ENCODE measurements at places on chromosomes 7 and 10.

GRCh38 chr7:121562259-121562658 is 166.2 kb upstream of the FAM3C start:
- DNase-seq: no peak

GRCh38 chr10:131810036-131810804 is 90.6 kb upstream of the PPP2R2D start:
- DNase-seq: no peak

GRCh38 chr7:39383136-39383535 is 183.1 kb upstream of the YAE1 start:
- DNase-seq: no peak

GRCh38 chr7:70094831-70095230 is 496.6 kb downstream of the AUTS2 start:
- no peak for DNase-seq

DNA sequence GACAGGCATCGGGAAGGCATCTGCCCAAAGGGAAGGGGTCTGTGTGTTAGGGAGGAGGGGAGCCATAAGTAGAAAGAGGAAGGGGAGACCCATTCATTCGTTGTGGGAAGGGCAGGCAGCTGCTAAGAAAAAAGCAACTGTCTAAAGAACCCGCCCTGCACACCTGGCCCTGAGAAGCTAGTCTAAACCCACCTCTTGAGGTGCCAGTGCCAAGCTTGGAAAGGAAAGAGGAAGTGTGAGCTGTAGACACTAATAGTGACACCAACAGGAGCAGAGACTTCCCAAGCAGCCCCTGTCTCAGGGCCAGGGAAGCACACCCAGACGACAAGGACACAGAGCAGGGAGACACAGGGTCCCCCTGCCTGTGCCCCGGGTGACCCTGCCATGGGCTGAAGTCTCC is 40.8 kb upstream of the PRSS58 start:
- no peak for DNase-seq

DNA sequence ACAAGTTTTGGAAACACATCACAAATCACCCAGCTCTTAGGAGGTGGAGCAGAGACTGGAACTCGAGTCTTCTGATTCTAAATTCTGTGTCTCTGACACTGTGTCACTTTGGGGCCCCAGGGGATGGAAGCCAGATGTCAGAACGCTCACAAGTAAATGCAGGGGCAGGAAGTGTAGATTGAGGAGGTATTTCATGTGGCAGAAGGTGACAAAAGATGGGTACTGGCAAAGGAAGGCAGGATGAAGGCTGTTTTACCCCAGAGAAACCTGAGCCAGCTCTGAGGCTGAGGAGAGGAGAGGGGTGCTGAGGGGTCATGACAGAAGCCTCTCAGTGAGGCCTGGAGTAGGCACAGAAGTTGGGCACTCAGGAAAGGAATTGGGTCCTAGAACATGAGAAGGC is 6.0 kb upstream of the PURB start:
- no peak for DNase-seq

DNA sequence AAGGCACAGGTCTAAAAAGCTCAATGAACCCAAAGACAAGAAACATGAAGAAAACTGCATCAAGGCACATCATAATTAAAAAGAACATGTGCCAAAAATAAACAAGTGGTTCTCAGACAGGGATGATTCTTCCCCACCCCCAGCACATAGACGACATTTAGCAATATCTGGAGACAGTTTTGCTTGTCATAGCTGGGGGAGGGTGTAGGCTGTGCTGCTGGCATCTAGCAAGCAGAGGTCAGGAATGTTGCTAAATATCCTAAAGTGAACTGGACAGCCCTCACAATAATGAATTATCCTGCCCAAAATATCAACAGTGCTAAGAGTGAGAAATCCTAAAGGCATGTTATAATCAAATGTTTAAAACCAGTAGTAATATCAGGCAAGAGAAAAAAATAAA is 122.6 kb downstream of the MICU1 start:
- no peak for DNase-seq

- no peak for DNase-seq
Measured at GRCh38 chr10:124174673-124175645, 81.6 kb upstream of the CHST15 start.

GRCh38 chr10:131092876-131093275 is 218.6 kb downstream of the TCERG1L start:
- no peak for DNase-seq

GRCh38 chr7:97770850-97771249 is 39.0 kb downstream of the TAC1 start:
- DNase-seq: no peak

DNA sequence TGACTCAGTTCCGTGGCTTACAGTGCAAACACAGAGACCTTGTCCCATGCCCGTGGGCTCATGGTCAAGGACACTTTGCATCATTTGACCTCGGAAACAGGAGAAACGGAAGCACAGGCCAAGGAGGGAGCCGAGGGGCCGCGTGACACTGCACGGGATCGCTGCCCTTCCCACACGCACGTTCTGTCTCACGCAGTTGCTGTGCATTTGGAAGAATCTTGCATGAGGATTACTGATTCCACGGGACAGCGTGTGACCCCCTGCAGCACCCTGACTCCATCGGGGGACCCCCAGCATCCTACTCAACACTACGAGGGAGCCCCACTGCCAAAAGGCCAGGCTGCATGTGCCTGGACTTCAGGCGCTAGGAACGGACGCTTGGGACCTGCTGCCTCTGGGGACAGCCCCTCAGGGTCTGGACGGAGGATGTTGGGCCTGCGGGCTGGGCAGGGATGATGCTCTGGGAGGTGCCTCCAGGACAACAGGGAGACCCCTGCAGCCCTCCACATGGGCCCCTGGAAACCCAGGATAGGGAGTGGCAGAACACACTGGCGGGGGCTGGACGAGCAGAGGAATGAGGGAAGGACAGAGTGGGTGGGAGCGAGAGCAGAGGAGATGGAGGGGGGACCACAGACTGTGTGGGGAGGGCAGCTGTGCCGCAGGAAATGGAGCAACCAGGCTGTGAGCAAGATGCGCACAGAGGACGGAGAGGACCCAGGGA is 222.2 kb downstream of the DNAJB6 start:
- DNase-seq: no peak

DNA sequence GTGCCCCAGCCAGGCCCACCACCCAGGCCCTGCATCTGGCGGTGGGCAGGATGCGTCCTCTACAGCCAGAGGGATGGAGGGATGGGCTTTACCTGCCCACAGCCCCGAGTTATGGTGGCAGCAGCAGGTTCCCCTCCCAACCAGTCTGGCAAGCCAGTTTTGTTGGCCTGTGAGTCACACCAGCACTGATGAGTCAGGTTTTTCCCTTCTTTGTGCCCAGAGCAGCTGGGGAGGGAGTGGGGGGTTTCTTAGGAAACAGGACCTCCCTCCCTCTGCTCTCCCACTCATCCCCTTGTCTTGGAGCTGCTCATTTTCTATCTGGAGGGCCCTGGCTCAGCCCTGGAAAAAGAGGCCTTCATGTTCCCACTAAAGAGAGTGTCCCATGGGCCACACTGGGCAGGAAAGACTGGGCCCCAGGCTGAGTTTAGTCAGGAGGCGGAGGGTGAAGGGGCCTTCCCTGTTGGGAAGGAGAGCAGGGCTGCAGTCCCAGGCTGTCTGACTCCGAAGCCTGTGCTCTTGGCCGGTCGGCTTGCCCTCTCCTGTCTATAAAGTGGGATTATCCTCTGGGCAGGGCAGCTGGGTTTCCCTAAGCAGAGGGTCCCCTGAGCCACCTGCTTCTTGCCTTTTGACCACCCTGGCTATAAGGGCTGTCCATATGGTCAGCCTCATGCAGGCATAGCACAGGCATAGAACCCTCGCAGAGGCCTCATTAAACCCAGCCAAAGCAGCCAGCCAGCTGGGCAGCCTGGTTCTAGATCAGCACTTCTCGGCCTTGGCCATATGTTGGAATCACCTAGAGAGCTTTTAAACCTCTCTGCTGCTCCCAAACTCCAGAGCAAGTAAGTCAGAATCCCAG is 30.2 kb upstream of the ANKRD2 start:
- no peak for DNase-seq

GRCh38 chr10:114821915-114822443 is 399 bp downstream of the FHIP2A start:
- no peak for DNase-seq

GRCh38 chr7:39674406-39674805 is 51.0 kb downstream of the RALA start:
- no peak for DNase-seq

DNA sequence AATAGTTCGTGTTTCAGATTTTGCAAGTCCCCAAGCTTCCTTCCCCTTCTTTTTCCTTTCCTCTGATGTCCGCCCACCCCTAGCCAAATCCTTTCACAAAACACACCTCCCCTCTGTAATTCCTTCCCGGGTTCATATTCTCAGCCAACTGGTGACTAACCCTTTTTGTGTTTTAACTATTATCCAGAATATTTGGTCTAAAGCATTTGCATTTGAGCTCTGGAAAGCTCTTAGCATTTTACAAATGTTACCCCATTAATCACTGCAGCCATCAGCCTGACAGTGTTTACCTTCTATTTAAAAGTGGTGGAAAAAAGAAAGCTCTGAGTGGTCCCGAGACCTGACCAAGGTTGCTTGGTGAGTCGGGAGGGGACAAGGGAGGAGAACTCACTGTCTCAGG is 139.0 kb downstream of the CREB5 start:
- no peak for DNase-seq

DNA sequence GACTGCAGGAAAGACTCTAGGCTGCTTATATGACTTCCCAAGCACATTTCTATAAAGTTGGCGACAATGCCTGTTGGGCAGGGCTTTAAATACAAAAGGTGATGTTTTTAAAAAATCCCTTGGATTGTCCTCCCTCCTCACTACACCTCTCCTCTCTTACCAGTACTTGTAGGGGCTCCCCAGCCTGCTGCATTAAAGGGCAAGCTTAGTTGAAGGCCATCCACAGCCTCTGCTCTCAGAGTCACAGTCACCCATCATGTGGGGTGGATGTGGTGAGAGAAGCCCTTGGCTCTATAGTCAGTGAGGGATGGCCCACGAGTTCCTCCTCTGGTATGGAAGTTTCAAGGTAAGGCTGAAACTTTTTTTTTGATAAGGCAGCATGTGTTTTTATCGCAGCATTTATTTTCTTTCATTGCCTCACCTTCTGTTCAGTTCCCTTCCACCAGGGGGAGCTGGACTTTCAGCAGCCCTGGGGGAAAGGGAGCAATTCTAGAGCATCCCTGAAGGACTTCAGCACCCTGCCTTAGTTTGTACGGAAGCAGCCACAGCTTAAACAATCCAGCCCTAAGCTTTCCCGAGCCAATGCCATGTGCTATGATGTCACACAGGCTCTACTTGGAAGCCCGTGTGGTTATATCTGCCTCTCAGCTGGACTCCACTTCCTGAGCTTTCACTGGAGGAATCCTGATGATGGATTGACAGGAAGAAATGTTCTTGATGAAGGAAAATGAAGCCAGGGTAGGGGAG is 131.9 kb downstream of the CALCR start:
- DNase-seq: no peak

- no peak for DNase-seq
Measured at GRCh38 chr7:22969010-22969431, 44.9 kb downstream of the HYCC1 start.

GRCh38 chr10:91944880-91945630 is 21.5 kb downstream of the BTAF1 start:
- no peak for DNase-seq

DNA sequence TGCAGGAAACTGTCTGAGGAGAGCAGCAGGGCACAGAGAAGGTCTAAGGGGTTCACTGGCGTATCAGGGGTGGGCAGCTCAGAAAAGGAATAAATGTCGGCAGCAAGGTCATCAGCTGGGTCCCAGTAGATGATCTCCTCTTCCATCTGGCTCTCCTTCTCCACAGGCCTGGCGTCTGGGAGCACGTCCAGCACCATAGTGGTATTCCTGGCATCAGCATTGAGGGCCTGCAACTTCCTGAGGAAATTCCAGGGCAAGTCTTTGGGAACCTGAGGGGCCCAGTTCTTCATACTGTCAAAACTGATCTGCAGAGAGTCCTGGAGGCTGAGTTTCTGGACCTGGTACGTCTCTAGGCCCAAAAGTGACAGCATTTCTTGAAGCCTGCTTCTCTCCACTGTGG is 9.6 kb upstream of the MRPS24 start:
- DNase-seq: no peak

GRCh38 chr7:12961910-12962480 is 274.6 kb downstream of the ARL4A start:
- DNase-seq: no peak

- no peak for DNase-seq
Measured at GRCh38 chr7:44307301-44307900, 18.0 kb downstream of the CAMK2B start.

GRCh38 chr7:141550386-141551093 is 670 bp upstream of the AGK start:
- no peak for DNase-seq

- DNase-seq: no peak
Measured at GRCh38 chr7:142012825-142013511, 17.3 kb downstream of the MGAM start.

- DNase-seq: no peak
Measured at GRCh38 chr7:117682681-117683385, 190.4 kb downstream of the CTTNBP2 start.

DNA sequence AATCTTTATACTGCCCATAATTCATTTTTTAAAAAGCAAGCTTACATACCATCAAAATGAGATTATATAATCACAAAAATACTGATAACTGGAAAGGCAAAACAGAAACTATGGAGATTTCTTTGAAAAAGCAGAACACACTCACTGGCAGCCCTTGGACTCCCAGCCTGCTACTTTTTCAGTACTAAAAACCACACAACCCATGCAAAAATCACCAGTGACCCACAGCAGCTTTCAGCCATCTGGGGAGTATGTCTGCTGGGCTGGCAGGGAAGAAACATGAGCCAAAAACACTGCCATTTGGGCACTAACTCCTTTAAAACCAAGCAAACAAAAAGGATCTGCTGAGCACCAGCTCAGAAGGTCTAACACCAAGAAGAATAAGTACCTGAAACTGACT is 80.0 kb upstream of the DDC start:
- no peak for DNase-seq

GRCh38 chr10:35561715-35562114 is 43.4 kb upstream of the GJD4 start:
- no peak for DNase-seq

- no peak for DNase-seq
Measured at GRCh38 chr7:143043391-143043790, 8.8 kb upstream of the OR6V1 start.

DNA sequence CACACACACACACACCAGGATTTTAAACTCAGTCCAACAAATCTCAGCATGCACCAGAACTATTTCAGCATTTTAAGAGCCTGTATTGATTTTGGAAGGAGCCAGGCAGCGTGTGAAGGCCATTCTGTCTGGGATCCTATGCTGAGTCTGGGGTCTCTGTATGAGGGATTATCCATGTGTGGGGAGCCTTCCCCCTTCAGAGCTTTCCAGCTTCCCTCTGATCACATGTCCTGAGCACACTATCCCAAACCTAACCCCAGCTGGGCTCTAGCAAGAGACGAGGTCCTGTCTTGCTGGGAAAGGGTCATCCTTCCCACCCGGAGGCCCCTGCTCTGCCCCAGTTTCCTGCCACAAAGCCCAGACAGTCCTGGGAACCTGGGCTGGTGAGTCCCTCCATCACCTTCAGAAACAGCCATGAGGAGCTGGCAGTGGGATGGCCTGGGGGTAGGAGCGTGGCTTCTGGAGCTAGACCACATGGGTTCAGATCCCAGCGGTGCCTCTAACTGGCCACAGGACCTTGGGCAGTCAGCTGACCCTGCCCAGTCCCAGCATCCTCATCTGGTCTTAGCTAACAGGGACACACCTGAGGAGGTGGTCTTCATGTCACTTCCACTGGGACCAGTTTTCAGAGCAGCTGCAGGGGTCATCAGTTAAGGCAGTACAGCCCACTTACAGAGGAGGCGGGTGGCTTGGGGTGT is 79.6 kb upstream of the RET start:
- DNase-seq: no peak

Data from stimulated activated CD4-positive, alpha-beta T cell treated with anti-CD3 and anti-CD28 coated beads, Interleukin-1b, Interleukin-23, amount 100 ng/mL, for 1 hour (primary cell).